ENCODE measurements at places on chromosomes 16 and 17.

GRCh38 chr16:25063865-25064264 lies 47.7 kb upstream of the LCMT1 start:
- no peak for DNase-seq

GRCh38 chr17:46152423-46152822 lies 40.8 kb downstream of the KANSL1 start:
- DNase-seq = no peak

GRCh38 chr17:64242633-64243032 lies 20.4 kb downstream of the TEX2 start:
- DNase-seq = no peak

DNA sequence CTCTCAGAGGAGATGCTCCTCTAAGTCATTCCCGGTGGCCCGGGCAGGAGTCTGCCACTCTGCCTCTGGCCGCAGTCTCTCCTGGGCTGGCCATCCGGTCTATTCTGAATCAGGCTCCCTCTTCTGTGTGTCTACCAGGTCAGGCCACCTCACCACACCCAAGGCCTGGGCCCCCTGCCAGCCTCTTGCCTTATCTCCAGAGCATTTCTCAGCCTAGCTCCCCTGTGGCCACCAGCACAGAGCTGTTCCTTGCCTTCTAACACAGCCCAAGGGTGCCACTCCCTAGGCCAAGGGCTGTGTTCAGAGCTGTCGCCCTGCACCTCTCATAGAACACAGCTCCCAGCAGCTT lies 55.3 kb downstream of the MYO18A start:
- DNase-seq = no peak

GRCh38 chr16:63057341-63057740 lies 1021.1 kb upstream of the CDH8 start:
- no peak for DNase-seq

- DNase-seq = no peak
Observed at GRCh38 chr16:12182212-12182611, 205.7 kb downstream of the SNX29 start.

GRCh38 chr16:86886651-86887050 lies 308.3 kb downstream of the FOXL1 start:
- no peak for DNase-seq

DNA sequence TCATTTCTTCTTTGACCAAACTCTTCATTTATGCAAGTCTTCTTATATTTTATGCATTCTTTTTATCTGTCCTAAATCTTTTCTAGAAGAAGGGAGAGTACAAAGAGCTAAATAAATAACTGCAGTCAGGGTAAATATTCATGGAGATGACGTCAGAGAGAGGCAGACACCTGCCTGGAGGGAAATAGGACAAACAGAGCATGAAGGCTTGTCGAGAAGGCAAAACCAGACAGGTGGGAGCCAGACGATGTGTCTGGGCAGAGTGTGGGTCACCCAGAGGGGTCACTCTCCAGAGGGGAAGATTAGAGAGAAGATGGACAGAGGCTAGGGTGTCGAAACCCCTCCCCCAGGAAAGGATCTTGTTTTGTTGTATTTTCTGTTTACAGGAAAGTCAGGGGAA lies 78.3 kb upstream of the RPL38 start:
- DNase-seq = no peak

GRCh38 chr16:55710466-55710865 lies 54.7 kb downstream of the SLC6A2 start:
- DNase-seq = peak; percentile 34

GRCh38 chr17:41650794-41651624 lies 26.6 kb upstream of the KRT17 start:
- DNase-seq = no peak

DNA sequence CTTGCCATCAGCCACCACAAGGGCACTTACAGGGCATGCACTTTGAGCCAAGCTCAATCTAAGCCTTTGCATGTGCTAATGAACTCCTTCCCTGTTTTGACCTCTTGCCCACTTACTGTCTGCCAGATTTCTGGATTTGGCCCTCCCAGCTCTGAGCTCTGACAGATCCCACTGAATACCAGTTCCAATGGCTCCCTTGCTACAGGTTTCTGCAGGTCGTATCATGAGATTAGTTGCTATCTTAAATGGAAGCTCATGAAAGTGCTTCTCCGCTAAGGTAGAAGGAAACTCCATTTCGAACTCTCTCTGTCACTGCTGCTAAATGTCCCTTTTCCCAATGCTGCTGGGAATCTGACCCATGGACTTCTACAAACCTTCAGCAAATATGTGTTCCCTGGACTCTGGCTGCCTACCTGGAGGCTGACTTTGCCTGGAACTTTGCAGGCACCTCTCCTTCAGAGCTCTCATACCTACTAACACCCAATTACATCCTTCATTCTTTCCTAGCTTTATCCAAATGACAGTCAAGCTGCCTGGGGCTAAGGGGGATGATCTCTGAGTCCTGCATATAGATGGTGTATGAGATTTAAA lies 23.5 kb upstream of the TOB1 start:
- no peak for DNase-seq

GRCh38 chr16:22683730-22684573 lies 130.0 kb upstream of the HS3ST2 start:
- no peak for DNase-seq

- peak; percentile 39 for DNase-seq
Observed at GRCh38 chr16:70576431-70577255, 53.0 kb downstream of the SF3B3 start.

DNA sequence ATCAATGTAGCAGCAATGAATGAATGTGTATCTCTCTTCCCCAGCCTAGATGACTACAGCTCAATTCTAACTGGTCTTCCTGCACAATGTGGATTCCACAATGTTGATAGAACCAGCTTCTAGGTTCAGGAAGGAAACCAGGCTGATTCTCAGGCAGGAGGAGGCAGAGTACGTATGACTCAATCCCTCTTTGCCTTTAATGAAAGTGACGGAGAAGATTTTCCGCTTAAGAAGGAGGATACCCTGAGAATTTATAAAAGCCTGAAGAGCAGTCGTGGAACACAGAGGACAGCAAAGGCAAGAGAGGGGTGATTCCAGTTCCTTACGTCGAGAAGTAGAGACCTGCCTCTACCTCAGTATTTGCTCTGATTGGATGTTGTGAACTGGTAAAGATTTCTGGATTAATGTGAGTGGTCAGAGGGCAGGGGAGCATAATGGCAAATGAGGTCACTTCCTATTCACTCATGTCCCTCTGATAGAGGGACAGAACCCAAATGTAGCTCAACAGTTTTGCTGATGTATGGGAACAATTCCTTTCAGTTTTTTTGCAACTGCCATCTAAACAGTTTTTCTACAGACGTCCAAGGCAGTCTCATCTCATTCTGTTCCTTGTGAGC lies 15.0 kb upstream of the SLC16A11 start:
- no peak for DNase-seq

DNA sequence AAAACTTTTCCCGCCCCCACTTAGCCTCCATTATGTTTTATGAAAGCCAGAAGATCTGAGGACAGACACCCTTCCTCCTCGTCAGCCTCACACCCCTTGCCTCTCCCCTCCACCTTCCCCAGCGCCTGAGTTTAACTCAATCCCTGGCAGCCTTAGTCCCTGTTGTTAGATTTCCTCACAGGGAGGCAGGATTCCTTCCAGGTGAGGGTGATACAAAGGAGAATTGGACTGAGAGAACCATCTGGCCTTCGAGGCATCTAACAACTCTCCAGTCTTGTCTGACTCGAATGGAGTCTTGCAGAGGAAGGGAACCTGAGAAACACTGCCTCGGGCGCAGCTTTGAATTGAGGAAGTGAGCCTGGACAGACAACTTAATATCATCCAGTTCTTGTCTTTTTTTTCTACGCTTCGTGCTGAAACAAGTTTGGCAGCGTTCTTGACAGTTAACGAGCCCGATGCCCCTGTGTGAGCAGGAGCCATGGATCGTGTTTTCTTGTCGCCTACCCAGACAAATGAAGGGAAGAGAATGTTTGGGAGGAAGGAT lies 1.3 kb upstream of the ZNF768 start:
- no peak for DNase-seq

GRCh38 chr16:3235856-3236669 lies 1.1 kb upstream of the ZNF200 start:
- DNase-seq = no peak

- DNase-seq = no peak
Observed at GRCh38 chr17:1578029-1578428, 15.4 kb upstream of the PITPNA start.

DNA sequence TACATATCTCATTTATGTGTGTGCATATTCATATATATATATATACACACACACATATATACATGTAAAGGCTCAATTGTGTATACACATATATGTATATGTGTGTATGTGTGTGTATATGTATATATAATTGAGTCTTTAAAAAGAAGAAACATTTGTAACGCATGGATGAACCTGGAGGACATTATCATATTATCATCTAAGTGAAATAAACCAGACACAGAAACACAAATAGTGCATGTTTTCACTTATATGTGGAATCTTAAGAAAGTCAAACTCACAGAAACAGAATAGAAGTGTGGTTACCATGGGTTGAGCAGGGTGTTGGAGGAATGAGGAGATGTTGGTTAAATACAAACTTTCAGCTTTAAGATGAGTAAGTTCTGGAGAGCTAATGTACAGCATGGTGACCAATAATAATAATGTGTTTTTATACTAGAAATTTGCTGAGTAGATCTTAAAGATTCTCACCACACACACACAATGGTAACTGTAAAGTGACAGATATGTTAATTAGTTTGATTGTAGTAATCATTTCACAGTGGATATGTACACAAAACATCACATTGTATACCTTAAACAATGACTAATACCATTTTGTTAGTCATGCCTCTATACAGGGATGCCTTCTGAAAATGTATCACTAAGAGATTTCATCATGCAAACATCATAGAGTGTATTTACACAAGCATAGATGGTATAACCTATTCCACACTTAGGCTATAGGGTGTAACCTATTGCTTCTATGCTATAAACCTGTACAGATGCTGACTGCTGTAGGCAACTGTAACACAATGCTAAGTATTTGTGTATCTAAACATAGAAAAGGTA lies 132.6 kb upstream of the CACNG5 start:
- DNase-seq = no peak

- DNase-seq = no peak
Observed at GRCh38 chr17:76327696-76328095, 19.6 kb upstream of the QRICH2 start.

DNA sequence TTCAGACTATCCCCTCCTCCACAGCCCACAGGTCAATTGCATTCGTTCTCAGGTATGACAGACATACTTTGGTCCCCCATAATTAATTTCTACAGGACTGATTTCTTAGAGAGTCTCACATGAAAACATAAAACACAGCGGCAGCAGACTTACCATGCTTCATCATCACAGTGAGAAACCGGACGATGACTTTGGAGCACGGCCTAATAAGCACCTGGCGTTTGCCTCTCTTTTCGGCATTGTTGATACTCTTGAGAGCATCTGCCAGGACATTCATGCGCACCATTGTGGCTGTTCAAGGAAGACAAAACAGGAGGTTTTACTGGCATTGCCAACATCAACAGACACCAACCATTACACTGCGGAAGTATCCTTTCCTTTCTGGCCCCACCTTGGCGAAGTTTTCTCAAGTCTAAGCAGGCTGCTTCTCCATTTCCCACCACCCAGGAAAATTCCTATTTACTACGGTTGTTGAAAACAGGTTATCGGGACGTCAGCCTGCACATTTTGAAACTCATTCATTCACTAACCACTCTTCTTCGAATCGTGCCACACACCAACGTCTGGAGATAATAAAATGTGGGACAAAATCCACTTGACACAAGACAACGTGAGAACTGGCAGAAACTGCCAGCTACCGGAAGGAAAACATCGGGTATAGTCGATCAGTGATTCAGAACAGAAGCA lies 1.2 kb downstream of the RPS15A start:
- DNase-seq = no peak

DNA sequence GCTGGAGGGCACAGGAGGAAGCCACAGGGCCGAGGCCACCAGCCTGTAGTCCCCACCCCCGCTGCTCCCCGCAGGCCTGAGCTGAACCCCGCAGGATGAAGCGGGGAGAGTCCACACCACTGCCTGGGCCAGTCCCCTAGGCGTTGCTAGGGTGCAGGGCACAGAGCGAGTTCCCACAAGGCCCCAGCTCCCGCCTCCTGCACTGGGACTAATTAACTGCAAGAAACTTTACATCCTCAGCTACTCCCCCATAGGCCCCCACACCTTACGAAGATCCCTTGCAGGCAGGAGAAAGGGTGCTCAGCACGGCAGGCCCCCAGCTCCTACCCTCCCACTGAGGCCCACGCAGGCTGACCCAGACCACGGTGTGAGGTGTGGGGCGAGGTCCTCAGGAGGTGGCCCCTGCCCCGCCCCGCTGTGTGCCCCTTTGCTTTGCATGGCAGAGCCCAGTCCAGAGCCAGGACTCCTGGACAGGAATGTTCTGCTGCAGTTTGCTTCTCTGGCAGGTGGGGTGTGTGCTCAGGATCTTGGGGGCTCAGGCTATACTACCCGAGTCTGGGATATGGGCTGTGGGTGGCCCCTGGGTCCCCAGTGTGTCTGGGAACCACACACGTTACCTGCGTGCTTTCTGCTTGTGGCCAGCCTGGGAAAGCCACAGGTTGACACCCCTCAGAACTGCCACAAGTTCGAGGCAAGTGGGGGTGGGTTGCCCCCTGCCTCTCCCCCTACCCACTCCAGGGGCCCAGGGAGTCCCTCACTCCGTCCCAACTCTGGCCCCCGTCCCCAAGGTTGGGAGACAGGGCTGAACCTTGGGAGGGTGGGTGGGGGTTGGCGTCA lies 1.2 kb downstream of the GNG13 start:
- DNase-seq = no peak

GRCh38 chr16:71927383-71927782 lies 32.1 kb downstream of the IST1 start:
- no peak for DNase-seq

- no peak for DNase-seq
Observed at GRCh38 chr17:59425085-59425931, 93.9 kb downstream of the YPEL2 start.

DNA sequence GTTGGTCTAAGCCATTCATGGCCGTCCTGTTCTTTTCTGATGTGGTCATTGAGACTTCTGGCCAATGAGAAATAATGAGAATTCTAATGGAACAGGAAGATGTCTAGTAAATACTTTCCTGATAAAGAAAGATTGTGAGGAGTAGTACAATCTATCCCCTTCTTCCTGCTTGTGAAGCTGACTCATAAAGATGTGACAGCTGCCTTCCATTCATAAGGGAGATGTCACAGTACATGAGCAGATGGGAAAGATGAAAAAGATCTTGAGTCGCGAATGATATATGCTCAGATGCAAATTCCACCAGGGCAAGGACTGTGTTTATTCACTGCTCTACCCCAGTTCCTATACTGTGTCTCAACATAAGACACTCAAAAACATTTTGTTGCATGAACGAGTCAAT lies 111.7 kb upstream of the FOXF1 start:
- DNase-seq = peak; percentile 42

Measured in renal pelvis (tissue), 12 donors.